ENCODE measurements at places on chromosomes 1 and 21.

DNA sequence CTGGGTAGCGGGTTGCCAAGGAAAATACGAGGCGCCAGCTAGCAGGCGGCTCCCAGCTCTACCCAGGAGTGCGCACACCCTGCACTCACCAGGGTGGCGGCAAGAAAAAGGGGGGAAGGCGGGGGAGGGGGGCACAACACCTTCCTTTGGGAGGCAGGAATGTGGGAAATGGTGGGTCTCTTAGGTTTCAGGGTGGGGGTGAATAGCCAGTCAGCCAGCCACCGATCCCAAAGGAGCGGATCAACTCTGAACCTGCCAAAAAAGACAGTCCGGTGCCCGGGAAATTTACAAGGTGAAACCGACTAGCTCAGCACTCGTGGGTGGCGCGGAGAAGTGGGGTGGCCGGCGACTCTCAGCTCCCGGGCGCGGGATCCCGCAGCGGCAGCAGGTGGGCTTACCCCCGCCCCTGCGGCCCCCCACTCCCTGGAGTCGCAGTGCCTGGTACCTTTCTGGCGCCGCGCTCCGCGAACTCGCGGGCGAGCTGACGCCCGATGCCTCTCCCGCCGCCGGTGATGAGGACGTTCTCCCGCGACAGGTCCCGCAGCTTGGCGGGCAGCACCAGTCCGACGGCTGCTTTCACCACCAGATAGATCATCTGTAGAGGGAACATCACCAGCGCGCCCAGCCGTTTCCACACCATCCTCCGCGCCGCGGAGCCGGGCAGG lies 1.2 kb downstream of the DHRS3 start:
- DNase-seq: no peak

DNA sequence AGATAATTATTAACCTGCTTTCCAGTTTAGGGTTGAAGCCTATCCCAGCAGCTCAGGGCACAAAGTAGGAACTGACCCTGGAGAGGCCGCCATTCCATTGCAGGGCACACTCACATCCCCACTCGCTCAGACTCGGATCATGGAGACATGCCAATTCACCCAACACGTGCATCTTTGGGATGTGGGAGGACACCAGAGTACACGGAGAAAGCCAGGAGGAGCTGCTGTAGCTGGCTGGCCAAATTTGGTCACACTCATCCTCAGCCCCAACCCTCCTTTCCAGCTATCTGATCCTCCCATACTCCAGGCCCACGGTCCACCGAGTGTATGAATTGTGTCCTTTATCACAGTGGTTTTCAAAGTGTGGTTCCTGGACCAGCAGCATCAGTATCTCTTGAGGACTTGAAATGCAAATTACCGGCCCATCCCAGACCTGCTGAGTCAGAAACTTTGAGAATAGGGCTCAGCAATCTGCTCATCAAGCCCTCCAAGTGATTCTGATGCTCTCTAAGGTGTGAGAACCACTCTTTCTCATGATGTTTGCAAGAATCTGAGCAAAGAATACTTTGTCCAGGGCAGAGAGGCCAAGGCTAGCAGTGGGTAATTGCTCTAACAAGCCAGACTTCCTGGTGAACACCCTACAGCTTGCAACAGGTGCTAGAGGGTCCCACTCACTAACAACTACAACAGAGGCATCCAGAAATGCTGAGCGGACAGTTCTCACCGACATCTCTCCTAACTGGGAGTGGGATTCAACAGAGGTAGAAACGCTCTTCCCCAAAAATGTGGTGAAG lies 26.3 kb downstream of the IER5 start:
- no peak for DNase-seq

- DNase-seq: no peak
Measured at GRCh38 chr1:112712701-112713128, 2.4 kb downstream of the PPM1J start.

GRCh38 chr1:98410082-98410481 lies 251.4 kb upstream of the SNX7 start:
- no peak for DNase-seq
